ENCODE measurements at places on chromosomes 7 and 10.

- no peak for DNase-seq
These were observed at the start of gene PDE1C for GRCh38 chr7:32070406-32071360. Gene PDE1C (minus strand): TSS chr7:32070407.

DNA sequence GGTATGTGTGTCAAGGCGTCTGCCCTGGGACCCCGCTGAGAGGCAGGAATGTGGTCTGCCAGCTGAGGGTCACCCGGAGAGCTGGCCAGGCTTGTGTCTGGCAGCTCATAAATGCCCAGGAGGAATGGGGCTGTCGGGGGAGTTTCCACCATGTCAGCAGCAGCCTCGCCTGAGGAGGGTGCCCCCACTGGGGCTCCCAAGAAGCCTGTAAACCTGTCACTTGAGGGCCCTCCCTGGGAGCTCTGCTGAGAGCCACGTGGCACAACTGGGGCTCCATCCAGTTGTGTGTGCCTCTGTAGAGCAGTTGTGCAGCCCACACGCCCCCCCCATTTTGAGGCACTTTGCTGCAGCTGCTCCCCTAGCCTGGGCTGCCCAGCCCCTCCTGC lies 70.6 kb downstream of the NEURL1 start:
- no peak for DNase-seq

DNA sequence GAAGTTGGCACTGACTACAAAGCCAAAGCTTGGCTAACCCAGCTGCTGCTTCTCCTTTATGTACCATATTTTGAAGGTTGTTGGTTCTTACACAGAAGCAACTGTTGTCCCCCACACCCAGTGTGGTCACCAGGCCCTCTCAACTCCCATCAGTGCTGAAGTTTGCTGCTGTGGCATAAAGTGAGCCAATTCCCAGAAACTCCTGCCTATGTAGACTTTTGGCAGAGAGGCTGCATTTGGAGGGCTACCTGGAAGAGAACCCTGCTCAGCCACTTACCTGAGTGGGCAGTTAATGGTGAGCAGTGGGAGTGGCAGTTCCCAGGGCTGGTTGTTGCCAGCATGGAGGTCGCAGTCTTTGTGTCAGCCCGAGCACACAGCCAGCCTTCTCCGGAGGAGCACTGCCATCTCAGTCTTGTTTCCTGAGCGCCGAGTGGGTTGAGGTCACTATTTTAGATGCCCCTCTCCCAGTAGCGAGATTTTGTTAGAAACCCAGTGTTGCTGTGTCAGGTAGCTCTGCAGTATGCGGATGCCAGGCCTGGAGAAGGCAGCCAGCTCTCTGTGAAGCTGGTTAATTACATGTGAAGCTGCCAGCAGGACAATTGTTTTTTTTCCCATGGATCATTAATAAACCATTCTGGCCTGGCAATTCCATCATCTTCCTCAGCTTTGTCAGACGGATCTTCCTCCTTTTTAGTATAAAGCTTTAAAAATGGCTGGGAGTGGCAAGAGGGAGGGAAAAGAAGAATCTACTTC lies 24.5 kb downstream of the LRRC4 start:
- DNase-seq: no peak

DNA sequence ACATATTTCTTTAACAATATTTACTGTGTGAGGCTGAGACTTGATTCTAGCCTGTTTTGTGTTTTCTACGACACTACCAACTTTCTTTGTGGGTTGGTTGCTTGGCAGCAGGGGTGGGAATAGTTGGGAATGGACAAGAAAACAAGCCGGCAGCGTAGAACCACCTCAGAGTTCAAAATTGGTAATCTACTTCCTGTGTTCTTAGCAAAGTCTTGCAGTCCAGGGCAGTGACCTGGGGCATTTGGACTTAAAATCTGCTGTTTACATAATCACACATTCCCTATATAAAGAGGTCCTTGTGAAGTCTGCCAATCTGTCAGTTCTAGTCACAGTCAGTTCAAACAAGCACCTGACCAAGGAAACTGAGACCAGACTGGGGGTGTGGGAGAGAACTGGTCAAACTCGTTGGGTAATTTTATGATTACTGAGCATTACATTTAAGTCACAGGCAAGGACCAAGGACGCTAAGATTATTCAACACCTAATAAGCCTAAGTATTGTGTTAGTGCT lies 167.9 kb downstream of the CPEB3 start:
- no peak for DNase-seq

DNA sequence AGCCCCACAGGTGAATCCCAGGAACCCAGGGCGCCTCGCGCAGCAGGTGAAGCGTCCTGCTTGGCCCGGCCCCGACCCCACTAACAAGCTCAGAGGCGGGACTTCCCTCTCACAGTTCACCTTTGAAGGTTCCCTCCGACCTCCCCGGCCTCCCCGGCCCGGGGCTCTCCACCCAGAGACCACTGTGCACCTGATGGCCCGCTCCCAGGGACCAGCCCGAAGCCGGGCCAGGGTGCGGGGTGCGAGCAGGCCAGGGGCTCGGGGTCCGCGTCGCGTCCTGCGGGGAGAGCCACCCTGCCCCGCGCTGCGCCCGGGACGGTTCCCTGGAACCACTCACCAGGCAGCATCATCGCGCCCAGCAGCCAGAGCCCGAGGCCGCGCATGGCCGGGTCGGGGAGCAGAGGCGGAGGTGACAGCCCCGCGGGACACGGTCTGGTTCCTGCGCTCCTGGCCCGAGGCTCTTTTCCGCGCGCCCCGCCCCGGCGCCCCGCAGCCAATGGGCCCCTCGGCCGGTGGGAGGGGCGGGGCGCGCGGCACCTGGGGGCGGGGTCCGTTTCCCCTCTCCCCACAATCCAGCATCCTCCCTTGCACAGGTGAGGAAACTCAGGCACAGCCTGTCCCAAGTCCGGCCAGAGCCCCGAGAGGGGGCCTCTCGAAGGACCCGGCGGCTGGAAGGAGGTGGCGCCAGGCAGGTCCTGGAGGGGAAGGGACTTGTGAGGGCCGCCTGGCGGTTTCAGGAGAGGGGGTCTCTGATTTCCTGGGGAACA lies at the start of gene ADAM8:
ADAM8 (minus strand) TSS at position 434 of the 767 bp plus-strand sequence; CDS start at position 383, 51 bp downstream.
- no peak for DNase-seq

GRCh38 chr10:128686630-128687278 lies 560.5 kb upstream of the MKI67 start:
- no peak for DNase-seq

GRCh38 chr10:118481871-118482270 lies 113.6 kb downstream of the PRLHR start:
- no peak for DNase-seq

DNA sequence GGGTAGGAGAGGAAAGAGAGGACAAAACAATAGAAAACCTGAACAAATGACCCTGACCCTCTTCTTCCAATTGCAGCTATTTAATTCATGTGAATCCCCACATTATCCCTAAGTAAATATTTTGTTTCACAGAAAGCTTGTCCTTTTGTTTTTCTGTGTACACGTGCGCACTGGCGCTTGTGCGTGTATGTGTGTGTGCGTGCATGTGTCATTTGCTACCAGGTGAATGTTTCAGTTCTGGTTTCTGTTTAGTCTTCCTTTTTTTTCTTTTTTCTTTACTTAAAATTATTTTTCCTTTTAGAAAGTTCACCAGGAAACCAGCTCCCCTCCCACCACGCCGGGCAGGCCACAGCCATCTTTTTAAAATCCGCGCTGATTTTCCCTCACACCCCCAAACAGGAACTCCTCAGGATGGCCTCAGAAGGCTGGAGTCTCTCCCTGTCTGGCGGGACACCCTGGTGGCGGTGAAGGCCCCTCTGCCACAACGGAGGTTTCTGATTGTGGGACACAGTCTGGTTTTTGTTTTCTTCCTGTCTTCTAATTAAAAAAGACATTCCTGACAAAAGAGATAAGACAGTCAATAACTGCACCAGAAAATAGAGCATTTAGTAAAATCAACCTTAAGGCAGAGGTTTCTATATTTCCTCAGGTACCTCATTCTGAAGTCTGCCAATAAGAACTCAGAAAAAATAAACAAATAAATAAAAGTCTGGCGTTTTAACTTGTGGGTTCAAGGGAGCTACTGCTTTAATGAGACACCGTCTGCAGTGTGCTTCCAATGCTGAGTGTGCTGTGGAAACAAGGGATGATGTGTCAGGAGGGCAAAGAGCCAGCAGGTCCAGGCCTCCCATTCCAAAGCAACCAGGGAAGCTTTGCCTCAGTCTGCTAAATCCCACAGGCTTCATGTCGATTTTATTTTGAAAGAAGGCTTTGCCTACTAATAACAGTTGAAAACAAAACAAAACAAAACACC lies 17.4 kb downstream of the IRF5 start:
- DNase-seq: no peak

- no peak for DNase-seq
These were observed 193.6 kb downstream of the MAD1L1 start for GRCh38 chr7:2038931-2039728.

GRCh38 chr10:5625992-5626777 lies 40.2 kb downstream of the ASB13 start:
- no peak for DNase-seq

Data from MV-4-11 (cell line).